ENCODE measurements at places on chromosomes 4 and X.

DNA sequence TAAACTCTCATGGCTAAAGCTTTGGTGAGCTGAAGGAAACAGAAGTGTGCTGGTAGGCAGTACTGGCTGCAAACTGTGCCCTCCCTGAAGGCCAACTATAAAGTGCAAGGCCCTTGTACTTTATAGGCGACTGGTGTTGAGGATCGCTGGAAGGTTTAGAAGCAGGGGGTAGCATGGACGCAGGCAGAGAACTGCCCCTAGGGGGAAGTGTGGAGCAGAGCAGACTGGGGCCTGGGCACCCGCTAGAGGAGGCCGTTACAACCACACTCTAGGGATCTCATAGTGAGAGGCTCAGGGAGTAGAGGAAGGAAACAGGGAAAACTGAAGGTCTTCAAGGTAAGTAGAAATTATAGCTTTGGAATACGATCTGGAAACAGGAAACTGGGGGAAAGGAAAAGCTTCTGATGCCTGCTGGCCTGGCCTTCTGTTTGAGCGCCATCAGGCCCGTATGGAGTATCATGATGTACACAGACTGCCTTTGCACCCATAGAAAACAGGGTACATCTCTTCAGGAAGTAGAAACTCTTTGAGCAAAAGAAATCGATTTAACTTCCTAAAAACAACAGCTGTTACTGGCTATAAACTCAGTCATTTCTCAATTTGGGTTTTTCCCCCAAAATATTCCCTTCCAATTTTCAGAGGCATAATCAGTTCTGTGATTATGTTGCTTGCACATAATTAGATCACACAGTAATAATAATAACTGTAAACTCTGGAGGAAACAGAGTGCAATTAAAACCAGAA is 23.9 kb upstream of the TMSB4X start:
- peak; percentile 54 for DNase-seq

DNA sequence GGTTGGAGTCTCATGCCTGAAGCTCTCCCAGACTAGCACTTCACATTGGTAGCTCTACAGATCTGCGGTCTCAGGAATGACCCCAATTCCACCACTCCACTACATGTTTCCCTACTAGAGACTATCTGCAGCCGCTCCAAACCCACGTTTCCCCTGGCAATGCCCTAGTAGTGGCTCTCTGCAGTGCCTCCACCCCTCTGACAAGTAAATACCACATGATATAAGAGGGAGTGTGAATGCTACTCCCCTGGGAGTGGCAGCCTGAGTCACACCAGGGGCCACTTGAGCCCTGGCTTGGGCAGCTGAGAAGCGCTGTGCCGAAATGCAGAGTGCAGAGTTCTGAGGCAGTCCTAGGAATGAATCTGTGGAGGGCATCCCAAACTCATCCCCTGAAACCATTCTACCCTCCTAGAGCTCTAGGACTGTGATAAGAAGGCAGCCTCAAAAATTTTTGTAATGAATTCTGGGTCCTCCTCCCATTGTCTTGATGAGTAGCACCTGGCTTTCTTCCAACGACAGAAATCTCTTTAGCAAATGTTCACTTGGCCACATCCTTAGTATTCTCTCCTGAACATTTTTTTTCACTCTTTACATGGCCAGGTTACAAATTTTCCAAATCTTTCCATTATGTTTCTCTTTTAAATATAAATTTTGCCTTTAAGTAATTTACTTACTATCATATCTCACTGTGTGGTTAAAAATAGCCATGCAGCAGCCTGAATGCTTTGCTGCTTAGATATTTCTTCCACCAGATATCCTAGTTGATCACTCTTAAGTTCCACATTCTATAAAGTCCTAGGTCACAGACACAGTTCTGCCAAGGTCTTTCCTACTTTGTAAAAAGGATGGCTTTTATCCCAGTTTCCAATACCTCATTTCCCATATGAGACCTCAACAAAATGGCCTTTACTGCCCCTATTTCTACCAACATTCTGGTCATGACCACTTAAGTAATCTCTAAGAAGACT is 160.2 kb upstream of the CPEB2 start:
- DNase-seq, result no peak

- no peak for DNase-seq
These were observed 164.1 kb upstream of the CTSO start for GRCh38 chr4:156117743-156118142.

- no peak for DNase-seq
These were observed 18.8 kb upstream of the DSPP start for GRCh38 chr4:87589531-87589930.

DNA sequence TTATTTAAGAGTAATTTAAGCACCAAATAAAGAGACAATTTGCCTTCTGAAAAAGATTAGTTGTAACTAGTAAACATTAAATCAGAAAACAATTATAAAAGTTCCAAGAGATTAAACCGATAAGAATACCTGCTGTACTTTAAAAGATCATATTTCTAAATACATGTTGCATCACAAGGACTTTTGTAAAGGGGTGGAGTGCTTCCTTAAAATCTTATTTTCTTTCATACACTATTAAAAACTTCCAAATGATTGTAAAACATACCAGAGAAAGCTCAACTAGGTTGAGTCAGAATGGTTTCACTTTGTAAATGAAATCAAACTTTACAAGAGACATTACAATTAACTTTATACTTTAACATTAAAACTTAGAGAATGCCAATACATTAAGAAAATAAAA is 41.8 kb downstream of the ACSL4 start:
- no peak for DNase-seq

- DNase-seq, result no peak
These were observed 453.3 kb upstream of the HS3ST1 start for GRCh38 chr4:11881947-11882346.

- DNase-seq, result no peak
These were observed 208.5 kb upstream of the FAT1 start for GRCh38 chr4:186932196-186932595.

GRCh38 chrX:126339928-126340327 is 173.8 kb upstream of the DCAF12L2 start:
- DNase-seq, result no peak

- no peak for DNase-seq
These were observed 185.0 kb upstream of the GALNT7 start for GRCh38 chr4:172983631-172984030.

DNA sequence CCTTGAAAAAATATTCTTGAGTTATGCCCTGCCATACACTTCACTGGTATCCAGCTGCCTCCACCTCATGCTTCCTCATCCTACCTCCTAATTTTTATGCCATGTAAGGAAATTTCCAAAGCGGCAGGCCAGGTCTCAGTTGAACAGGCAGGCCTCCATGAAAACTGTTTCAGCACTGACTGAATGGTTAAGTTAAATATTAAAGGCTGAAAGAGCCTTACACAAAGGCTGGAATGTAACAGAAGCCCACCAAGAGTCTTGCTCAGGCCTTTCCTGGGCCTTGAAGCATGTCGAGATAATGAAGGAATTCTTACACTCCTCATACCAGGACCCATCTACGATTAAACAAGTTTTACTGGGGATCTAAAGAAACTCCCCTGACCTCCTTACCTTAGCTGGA is 359.6 kb upstream of the NOCT start:
- no peak for DNase-seq

GRCh38 chr4:102867278-102868152 is 1.3 kb upstream of the CISD2 start:
- no peak for DNase-seq

DNA sequence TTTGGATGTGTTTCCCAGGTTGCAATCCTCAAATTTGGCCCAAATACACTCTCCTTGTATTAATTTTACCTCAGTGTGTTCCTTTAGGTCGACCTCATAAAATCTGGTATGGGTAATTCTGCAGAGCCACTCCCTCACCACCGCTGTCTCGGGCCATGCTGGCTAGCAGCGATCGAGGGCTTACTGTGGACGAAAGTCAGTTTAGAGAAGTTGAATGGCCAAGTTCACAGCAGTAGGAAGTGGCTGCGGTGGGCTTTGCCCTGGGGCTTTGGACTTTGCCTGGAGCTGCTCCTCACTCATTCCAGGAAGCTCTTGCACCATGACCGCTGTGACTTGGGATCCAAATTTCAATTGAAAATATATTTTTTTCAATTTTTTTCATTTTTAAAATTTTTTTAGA is 19.6 kb downstream of the TMEM187 start:
- DNase-seq, result no peak

GRCh38 chrX:139784807-139785206 is 76.8 kb upstream of the MCF2 start:
- no peak for DNase-seq

DNA sequence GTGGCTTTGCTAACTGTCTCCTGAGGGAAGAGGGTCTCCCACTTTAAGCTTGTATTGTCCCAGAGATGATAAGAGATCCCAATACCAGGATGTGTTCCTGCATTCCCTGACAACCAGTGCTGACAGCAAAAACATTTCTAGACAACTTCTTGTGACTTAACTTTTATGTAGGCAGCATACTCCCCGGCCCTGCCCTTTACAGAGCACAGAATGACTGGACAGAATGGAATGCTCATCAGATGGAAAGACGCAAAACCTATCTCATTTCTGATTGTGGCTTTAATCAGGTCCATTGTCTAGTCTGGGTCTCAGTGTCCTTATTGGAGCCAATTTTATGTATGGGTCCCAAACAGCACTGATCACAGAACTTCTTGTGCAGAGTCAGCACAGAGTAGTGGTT is 18.2 kb upstream of the PLAC1 start:
- no peak for DNase-seq

GRCh38 chr4:39873823-39874222 is 103.9 kb downstream of the PDS5A start:
- DNase-seq, result no peak

GRCh38 chrX:116409219-116409618 is 27.2 kb upstream of the SLC6A14 start:
- DNase-seq, result no peak

DNA sequence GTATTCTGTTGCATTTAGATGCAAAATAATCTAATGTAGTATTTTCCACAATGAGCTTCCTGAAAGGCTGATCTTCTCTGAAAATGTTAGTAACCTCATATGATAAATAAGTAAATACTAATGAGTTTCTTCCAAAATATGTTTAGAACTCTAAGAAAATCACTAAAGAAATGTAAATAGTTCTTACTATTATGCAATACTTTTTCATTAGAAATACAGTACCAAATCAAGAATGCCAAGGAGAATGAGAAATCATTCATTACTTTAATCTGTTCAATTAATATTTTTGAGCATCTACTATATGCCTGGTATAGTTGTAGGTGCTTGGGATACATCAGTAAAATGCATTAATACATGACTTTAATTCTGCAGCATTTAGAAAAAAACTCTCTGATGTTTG is 130.6 kb downstream of the IL1RAPL1 start:
- DNase-seq, result no peak

- no peak for DNase-seq
These were observed 23.6 kb upstream of the RASGEF1B start for GRCh38 chr4:81495345-81495744.

DNA sequence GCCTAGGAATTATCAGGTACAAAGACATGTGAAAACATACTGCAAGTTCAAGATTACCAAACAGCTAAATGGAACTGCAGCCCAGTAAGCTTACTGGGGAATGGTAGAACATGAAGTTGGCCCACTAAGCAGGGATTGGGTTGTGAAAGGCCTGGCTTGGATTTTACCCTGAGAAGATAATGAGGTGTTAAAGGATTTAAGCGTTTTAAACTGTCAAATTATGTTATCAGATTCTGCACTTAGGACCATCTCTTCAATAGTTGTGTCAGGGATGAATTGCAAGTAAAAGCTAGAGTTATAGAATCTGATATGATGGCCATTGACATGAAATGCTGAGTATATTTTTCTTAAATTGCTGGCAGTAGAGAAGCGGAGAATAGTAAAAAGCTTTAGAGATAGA is 225.7 kb downstream of the GRID2 start:
- no peak for DNase-seq

- DNase-seq, result no peak
These were observed 81.4 kb upstream of the GPR34 start for GRCh38 chrX:41607264-41607832.

DNA sequence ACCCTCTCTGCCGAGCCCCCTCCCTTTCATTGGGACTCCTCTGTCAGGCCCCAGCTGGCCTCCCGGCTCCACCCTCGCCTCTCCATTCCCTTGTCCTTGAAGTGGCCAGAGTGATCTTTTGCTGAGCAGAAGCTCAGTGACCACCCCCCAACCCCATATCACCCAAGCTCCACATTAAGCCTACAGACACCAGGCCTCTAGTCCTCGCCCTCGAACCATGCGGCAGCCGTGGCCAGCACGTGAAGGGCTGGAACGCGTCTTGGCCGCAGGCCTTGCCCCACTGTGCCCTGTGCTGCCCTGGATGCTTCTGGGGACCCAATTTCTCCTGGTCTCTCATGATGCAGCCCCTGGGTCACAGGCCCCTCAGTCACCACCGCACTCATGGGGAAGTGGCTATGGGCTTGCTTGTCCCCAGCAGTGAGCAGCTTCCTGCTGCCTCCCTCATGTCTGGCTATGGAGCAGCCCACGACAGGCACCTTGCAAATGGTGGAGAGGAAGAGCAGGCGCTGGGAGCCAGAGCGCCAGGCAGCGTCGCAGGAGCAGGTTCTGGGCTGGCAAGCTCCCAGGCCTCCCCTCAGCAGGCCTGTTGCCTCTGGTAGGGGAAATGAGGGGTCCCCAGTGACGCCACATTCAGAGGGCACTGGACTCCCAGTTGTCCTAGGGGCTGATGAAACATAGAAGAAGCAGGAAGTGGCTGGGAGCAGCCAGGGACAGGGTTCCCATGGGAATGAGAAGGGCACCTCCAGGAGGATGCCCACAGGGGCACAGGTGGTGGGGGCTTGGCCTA is 757 bp upstream of the SRPK3 start:
- DNase-seq, result no peak

DNA sequence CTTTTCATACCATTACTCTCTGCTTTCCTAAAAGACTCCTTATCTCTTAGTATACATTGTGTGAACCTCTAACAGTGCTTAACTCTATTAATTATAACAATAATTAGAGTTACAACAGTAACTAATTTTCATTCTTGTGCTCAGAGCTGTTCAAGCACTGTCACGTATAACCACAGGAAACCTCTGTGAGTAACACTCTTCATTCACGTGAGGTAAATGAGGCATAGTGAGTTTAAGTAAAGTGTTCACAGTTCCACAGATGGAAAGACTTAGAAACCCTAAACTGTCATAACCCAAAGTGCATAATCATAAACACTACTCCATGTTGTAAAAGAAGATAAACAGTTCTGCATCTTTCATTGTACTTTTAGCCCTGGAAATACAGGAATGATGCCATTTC is 222.4 kb downstream of the CCSER1 start:
- no peak for DNase-seq

DNA sequence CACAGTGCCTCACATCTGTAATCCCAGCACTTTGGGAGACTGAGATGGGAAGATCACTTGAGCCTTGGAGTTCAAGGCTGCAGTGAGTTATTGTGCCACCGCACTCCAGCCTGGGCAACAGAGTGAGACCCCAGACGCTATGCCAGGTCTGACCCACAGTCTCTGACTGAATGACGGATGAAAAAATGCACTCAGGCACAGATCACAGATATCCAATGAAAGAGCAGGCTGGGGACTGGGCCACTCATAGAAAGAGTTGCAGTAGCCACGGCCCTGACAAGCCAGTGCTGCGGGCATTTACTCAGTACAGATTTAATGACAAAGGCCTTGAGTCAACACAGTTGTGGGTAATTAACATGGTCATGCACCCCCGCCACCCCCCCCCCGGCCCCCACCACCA is 22.7 kb downstream of the NUDT6 start:
- DNase-seq, result no peak

Data from stimulated activated CD4-positive, alpha-beta T cell treated with anti-CD3 and anti-CD28 coated beads, Interleukin-2, amount 100 ng/mL, for 48 hours (primary cell).